KBM-7 (cell line): ENCODE measurements at places on chromosomes 6 and 20.

DNA sequence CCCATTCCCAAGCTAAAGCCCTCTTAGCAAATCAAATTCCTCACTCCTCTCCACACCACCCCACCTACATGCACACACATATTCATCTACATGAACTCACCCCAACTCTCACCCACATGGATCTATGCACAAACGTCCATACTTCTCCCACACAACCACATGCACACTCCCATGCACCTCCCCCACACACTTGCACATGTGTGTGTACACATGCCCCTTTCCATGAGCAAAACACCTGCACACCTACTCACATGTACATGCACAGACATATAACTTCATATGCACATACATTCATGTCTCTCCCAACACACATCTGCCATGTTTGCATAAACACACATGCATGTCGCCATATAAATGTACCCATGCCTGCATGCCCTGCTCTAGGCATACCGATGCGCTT, 22.8 kb upstream of the CST1 start:
- DNase-seq = no peak

DNA sequence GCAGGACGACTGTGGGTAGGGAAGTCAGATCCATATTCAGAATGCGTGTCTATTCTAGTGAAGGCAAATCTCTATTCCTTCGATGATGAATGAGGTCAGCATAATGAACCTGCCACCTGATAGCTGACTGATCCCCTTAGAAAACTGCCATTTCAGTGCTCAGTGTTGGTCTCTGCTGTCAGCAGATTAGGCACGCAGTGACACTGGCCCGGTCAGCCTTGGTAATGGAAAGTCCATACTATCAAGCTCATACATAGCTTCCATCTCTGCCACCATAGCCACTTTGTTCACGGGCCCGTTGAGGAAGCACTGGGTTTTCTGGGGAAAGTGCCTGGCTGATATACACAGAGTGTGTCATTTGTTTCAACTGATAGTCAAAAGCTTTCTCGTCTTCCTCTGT, 54.0 kb downstream of the C6orf52 start:
- DNase-seq = no peak

DNA sequence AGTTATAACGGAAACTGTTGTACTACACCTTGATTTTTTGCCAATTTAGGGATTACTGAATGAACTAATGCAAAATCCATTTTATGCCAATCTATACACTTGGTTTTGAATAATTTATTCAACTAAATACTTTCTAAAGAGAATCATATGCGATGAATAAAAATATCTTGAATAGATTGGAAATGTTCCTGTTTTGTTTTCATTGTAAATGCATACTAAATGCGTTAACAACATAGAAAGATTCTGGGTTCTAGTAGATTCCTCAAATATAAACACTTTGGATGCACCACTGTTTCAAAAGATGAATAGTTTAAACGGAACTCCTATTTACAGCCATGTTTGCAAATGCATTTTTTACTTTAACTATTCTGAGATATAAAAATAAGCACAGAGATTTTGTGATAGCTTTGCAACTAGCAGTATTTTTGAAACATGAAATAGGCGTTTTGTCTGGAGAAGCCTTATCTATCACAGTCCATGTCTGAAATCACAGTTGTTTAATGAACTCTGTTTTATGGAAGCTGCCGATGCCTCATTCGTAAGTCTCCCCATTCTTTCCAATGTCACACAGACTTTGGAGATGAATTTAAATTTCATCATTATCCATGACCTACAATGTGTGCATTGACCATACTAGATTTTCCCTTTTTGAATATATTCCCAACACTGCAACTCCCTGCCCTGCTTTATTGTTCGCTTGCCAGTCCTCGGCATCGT, 277.7 kb upstream of the QKI start:
- DNase-seq = no peak

- DNase-seq = no peak
Measured at GRCh38 chr6:106255306-106255705, 70.3 kb downstream of the ATG5 start.
